ENCODE measurements at places on chromosomes 4 and X.

DNA sequence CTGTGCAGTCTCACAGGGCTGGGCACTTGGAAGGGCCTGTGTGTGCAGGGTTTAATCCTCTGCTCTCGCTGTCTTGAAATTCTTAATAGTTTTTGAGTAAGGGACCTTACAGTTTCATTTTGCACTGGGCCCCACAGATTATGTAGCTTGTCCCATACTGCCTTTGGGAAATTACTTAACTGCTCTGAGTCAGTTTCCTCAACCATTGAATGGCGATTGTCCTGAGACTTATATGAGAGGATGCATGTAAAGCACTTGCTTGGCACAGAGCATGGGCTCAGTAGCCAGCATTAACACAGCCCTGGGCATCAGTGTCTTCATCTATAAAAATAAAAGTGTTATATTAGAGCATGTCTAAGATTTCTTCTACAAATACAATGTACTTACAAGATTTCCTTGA, 55.8 kb downstream of the CLCN5 start:
- DNase-seq = no peak

GRCh38 chr4:41921476-41921875, 13.8 kb upstream of the TMEM33 start:
- DNase-seq = no peak

GRCh38 chrX:153400146-153401132, 711 bp downstream of the PNMA6E start:
- DNase-seq = no peak

DNA sequence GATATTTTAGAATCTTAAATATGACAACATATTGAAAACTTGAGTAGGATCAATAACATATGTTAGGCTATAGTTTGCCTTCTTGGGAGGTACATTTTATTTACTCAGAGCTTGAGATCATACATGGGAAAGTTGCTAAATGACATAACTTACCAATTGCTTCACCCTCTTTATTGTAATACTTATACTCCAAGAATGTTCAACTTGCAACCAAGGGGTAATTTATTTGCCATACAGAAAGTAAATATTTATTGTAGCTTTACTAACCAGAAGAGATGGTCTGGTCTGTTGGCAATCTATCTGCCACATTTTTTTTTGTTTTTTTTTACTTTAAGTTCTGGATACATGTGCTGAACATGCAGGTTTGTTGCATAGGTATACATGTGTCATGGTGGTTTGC, 426.6 kb downstream of the ARHGAP24 start:
- no peak for DNase-seq

GRCh38 chr4:178080312-178080711, 638.1 kb upstream of the AGA start:
- DNase-seq = no peak

DNA sequence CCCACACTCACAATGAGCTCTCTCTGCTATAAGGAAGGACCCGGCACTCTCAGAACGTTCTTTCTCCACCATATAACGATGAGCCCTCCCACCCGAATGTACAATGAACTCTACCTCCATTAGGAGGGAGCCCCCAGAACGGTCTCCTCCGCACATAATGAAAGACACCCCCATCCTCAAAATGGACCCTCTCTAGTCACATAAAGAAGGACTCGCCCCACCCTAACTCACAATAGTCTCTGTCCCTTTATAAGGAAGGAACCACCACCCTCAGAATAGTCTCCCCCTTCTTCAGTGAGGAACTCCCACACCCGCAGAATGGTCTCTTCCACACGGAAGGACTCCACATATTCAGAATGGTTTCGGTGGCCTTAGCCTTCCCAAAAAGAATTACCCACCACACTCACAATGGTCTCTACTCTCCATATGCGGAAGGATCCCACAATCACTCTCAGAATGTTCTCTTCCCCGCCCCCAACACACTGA, 477 bp downstream of the SLC35A2 start:
- no peak for DNase-seq

DNA sequence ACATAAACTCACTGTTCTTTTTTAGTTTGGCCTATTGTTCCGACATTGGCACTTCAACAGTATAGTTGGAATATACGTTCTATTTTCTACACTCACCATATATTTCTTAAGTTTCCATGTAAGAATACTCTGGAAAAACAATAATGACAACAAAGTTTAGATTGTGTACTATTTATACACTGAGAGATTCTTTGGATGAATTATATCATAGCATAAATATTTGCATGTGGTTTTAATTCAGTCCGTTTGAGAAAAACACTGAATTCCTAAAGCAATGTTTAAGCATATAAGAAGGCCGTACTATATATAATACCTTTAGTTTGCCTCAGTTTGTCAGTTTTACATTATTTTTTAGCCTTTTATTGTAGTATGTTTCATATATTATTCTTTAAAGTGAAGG, 82.4 kb downstream of the RAP1GDS1 start:
- no peak for DNase-seq

- no peak for DNase-seq
Observed at GRCh38 chr4:109147135-109147534, 155.3 kb downstream of the COL25A1 start.

DNA sequence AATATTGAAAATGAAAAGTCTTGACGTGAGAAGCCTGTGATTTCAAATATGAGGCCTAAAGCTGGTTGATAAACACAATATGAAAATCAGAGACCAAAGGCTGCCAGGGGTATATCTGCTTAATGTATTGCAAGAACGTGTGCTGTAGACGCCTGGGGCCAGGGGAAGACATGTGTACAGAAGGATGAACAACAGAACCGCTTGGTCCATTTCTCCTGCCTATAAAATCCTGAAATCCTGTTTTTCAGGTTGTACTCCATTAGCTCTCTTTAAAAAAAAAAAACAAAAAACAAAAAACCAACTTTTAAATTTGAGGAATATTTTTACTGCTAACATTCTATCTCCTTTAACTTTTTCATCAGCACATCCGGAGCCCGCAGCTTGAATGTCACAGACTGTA, 109.2 kb downstream of the STOX2 start:
- DNase-seq = no peak

GRCh38 chr4:175935016-175935661, 123.1 kb upstream of the GPM6A start:
- DNase-seq = no peak

GRCh38 chr4:92381616-92382015, 77.8 kb downstream of the GRID2 start:
- DNase-seq = no peak

- peak; percentile 90 for DNase-seq
Observed at GRCh38 chr4:76658231-76659102, 223.4 kb downstream of the SHROOM3 start.

DNA sequence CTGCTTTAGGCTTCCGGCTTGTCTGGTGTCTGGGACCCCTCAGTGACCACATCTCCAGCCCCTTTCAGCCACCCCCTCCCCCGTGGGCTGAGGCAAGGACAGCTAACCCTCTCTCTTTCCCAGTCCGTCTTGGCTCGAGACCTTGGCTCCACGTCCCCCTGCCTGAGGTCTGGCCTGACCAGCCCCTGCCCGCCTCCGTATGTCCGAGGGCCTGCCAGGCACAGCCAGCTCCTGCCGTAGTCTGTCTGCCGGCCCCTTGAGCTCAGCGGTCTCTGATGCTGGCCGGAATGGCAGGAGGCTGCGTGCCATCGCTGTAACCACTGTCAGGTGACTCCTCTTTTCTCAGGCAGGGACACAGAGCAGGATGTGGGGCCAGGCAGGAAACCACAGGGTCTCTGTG, 73.3 kb upstream of the LRPAP1 start:
- DNase-seq = no peak

DNA sequence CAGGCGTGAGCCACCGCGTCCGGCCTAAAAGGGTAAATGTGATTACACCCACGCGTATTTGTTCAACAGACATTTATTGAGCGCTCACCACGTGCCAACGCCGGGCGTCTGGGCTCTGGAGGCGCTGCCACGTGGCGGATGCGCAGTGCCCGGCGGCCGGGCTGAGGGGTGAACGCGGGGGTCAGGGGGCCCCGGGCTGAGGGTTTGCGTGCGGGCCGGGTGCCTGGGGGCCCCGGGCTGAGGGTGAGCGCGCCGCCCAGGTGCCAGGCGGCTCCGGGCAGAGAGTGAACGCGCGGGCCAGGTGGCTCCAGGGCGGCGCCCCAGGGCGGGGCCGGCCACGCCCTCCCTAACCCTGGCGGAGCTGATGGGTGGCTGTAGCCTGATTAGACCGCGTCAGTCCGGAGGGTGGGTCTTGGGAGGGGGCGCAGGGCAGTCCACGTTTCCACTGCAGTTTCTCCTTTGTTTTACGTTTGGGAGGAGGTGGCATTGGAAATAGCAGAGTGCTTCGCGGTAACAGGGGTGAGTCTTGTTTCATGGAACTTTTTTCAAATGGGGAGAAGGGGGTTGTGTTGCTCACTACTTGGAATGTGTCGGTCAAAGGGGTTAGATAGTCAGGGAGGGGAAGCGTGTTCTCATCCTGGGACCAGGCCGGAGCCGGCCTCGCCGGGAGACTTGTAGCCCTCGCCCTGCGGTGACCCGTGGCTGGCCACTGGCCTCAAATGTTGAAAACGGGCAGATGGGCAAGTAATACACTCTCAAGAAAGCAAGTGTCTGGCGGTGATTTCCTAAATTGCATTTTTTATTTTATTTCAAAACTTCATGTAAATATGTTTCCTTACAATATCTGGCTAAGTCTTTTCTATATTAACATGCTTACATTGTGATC, at the start of gene ZFP42:
ZFP42 (plus strand) TSS at position 450 of the 886 bp plus-strand sequence. CDS start 7,037 bp downstream, outside the sequence.
- DNase-seq = no peak

- DNase-seq = no peak
Observed at GRCh38 chr4:43163101-43163792, 270.7 kb downstream of the GRXCR1 start.

DNA sequence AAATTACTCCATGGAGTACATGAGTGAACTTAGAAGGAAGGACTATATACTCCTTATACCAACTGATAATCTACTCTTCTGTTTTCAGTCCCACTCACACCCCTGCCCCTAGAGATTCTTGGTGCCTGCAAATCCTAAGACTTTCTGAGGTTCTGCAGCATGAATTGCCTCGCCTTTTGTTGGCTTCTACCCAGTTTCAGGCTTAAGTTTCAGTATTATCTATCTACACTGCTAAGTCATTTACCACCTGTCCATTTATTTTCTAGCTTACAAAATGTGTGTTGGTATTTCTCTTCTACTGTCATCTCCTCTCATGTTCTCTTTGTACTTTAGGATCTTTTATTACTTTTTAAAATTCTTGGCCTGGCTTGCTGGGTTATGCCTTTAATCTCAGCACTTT, 94.4 kb upstream of the AMOT start:
- DNase-seq = no peak

DNA sequence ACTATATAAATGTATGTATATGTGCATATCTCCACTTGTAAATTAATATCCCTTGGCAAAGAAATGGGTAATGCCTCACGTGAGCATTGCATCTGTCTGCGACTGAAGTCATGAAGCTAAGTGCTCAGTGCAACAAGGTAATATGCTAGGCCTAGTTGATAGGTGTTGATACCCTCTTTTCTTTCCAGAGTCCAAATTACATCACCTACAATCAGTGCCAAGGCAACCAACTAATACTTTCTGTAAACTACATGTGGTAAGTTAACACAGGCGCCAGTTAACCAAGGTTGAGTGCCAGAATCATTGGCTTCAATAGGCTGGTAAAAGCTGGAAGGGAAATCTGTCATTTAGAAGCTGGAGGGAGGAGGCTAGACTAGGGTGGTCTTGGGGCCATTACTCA, 41.1 kb downstream of the GPM6B start:
- no peak for DNase-seq

GRCh38 chr4:118036336-118036735, 2.0 kb downstream of the NDST3 start:
- no peak for DNase-seq

DNA sequence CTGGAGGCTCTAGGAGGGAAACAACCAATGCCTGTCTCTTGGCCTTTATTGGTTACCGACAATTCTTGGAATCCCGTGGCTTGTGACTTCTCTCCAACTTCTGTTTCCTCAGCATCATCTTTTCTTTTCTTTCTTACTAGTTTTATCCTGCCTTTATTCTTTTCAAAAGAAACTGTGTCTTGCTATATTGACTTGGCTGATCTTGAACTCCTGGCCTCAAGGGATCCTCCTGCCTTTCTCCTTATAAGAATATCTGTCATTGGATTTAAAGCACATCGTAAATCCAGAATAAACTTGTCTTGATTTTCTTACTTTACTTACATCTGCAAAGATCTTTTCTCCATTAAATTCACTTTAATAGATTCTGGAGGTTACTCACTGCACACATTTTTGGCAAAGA, 49.9 kb upstream of the UGT2B10 start:
- DNase-seq = no peak

- no peak for DNase-seq
Observed at GRCh38 chrX:2701600-2701999, 10.5 kb downstream of the CD99 start.

DNA sequence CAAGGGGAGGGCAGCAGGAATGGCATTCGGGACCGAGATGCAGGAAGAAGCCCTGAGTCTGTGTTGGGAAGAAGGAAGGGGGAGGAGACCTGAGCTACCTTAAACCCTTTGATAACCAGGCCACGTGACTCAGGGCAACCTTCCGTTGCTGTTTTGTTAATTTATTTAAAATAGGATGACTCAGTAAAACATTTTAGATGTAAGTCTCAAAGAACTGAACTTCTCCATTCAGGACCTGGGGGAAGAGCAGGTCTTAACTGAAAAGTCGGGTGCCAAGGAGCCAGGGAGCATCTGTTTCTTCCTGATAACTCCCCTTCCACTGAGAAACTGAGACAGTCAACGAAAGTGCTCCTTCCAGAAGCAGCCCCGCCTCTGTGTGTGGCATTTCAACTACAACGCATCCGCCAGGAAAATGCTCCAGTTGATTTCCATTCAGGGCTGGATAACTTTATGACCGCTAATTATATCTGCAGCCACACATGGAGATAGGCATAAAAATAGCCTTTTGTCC, 88.0 kb downstream of the IRF2 start:
- peak; percentile 54 for DNase-seq

- DNase-seq = peak; percentile 83
Observed at GRCh38 chr4:128863312-128864075, 54.0 kb downstream of the JADE1 start.

DNA sequence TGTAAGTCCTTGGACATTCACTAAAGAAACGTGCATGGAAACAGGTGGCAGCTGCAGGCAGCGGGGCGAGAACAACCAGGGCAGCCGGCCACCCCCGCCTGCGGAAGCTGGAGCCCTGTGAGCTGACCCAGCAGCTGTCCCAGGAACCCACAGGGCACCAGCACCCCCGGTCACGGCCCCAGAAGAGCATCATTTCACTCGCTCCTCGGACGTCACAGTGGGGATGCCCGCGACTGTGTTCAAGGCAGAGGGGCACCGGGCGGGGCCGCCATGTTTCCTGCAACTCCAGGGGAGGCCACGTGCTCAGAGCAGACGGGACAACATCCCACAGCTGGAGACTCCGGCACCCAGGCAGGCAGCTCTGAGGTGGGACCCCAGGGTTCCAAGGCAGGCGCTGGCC, 45.0 kb upstream of the CPLX1 start:
- DNase-seq = no peak

DNA sequence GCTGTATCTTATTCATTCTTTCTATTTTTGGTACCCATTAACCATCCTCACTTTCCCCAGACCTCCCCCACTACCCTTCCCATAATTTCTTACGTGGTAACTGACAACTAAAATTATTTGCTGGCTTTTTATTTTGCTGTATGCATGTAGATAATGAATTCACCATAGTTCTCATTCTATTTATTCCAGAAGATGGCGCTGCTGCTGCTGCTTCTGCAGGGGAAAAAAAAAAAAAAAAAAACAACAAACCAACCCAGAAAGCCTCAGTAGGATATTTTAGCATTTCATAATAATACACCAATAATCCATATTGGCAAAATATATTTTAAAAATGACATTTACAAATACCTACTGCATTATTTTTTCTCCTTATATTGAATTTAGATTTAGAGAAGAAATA, 416.6 kb upstream of the MAGEB18 start:
- DNase-seq = no peak
